ENCODE measurements at places on chromosomes 11 and 22. TPM values are rescaled to one million over a fixed set of nuclear protein-coding genes. Genes with fewer than 3 reads are reported as not detected.

- DNase-seq = no peak
Observed at GRCh38 chr11:10908215-10908951, 50.5 kb upstream of the ZBED5 start.

DNA sequence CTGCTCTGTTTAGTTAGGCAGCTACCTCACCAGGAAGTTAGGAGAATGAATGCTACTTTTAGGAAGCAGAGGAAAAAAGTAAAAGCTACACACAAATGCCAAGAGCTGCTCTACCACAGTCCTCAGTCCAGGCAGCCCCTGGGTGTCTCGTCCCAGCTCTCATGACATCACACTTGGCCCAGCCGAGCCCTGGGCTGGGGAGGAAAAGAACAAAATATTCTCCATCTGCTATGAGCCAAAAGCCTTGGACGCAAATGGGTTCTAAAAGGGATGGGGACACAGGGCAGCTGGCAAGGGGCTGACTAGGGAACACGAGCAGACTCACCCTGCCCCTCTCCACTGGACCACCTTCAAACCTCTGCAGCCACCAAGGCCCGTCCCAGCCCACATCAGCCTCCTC, 26.1 kb downstream of the TMEM184B start:
- no peak for DNase-seq

- no peak for DNase-seq
Observed at GRCh38 chr11:74680703-74681531, 50.3 kb downstream of the CHRDL2 start.

DNA sequence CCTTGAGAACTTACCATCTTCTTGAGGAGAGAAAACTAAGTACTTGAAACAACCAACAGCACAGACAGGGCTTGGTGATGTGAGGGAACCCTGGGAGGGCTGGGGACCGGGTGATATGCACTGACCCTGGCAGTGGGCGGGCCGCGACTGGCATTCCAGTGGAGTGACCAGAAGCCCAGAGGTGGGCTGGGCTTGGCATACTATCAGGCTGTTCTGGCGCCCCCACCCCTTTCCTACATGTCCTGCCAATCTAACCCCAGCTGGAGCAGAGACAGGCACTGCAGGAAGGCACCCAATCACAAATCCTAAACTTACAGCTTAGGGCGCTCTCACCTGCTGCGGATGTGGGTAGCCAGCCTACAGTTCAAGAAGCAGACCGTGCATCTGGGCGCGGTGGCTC, 54.0 kb upstream of the GCAT start:
- DNase-seq = no peak

GRCh38 chr11:61652135-61652534, 28.1 kb upstream of the DAGLA start:
- DNase-seq = no peak

DNA sequence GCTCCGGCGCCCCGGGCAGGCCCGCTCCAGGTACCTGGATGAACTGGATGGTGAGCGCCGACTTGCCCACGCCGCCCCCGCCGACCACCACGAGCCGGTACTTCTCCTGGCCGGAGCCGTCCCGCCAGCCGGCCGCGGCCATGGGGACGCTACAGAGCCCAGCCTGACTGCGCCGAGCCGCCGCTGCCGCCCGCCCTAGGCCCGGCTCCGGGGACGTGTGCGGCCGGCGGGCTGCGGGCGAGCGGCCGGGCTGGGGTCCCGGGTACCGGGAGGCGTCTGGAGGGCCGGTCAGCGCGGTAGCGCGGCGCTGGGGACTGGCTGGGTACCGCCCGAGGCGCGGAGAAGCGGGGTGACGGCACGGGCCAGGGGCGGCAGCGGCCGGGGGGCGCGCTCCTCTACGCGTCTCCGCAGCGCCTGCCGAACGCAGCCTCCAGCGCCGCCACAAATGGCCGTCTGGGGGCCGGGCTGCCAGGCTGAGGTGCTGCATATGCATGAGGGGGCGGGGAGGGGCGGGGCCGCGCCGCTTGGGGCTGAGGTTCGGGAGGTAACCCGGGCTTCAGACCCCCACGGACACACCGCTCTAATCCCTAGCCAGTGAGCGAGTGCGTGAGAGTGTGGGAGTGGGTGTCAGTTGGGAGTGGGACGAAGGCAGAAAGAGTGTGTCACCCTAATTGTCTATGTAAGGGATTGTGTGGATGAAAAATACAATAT, at the start of gene RRAS2:
Gene RRAS2 (minus strand): TSS at position 455 of the 711 bp plus-strand sequence. CDS start 313 bp downstream, at position 142.
- no peak for DNase-seq

DNA sequence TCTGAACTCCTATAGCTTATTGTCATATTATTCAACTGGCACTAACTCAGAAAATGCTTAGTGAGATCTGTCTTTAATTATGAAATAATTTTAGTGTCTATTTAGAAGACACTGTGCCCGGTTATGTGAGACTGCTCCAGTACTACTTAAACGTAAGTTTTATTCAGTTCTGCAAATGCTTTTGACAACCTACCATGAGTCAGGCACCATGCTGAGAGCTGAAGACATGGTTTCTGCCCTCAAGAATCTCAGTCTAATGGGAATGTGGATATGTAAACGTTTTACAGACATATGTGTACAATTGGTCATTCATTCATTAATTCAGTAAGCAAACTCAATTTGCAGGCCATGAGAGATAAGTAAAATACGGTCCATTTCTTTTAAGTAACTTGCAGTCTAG, 40.0 kb downstream of the DCUN1D5 start:
- DNase-seq = no peak

GRCh38 chr22:19406846-19407245, 24.7 kb downstream of the HIRA start:
- DNase-seq = no peak

DNA sequence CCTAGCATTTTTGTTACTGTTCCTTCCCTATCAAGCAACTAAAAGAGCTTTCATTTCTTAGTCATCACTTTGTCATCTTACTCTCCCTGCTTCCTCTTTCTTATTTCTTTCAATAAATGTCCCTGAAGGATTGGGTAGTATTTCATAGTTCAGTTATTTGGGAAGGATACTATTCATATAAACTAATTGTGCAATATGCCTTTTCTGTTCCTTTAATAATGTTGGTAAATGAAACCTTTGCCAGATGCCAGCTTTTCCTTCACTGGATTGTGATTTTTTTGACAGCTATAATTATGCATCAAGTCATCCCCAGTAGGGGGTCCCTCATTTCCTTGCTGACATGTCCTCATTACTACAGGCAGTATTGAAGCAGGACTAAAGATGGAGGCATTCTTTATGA, 101.7 kb downstream of the ATM start:
- DNase-seq = no peak

DNA sequence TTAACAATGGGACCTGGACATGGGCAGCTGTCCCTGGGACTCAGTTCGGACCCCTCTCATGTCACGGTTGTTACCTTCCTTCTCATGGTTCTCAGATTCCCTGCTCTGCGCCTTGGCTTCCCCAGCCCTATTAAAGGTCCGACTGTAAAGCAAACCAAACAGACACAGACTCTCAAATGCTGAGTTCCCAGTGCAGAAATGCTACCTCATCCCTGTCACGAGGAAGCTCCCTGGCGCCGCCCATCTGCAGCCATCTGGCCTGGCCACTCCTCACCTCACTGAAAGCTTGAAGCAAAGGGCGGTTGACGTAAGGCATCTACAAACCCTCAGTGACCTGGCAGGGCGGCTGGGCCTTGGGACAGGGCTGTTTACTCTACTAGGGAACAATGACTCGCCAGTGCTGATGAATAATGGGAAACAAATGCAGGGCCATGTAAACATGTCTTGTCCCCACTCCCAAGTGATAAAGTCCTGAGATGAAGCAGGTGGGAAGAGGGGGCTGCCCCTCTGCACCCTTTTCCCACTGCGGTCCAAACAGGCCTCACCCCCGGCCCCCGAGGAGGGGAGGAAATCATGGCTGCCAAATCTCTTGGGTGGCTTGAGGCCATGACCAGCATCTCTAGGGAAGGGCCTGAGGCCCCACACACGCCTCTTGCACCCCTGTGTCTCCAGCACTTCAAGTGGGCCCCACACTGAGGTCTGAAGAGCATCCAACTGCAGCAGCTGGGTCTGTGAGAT, 49.3 kb downstream of the SCUBE1 start:
- DNase-seq = no peak

DNA sequence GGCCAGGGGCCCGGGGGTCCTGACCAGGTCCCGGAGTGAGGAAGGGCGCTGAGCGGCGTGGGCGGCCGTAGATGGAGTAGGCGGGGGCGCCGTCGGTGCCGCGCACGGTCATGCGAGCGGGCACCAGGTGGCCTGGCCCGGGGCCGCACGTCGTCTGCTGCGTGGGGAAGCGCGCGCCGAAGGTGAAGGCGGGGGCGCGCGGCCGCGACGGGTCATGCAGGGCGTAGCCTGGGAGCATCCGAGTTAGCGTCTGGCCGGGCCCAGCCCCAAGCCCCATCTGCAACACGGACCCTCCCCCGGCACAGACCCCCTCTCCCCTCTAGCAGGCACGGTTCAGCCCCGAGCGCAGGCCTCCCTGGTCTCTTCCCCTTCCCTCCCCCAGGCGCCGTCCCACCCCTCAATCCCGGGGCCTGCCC, 1.7 kb upstream of the TYMP start:
- no peak for DNase-seq

DNA sequence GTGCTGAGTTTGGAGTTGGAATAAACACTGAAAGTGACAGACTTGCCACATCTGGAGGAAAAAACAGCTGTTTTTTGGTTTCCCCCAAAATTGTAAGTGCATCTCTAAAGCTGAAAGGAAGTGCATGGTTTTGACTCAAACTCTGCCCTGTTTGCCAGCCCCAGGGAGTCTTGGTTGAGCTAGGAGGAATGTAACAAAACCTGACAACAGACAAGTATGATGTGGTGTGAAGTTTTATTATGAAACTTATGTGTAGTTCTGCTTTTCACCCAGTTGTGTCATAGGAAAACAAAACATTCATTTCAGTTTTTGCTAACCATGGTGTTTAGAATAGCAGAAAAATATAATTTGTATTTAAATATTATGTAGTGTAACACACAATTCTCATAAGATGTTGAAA, 31.7 kb upstream of the PDE3B start:
- no peak for DNase-seq

- no peak for DNase-seq
Observed at GRCh38 chr22:29734406-29734805, 14.6 kb downstream of the CABP7 start.

DNA sequence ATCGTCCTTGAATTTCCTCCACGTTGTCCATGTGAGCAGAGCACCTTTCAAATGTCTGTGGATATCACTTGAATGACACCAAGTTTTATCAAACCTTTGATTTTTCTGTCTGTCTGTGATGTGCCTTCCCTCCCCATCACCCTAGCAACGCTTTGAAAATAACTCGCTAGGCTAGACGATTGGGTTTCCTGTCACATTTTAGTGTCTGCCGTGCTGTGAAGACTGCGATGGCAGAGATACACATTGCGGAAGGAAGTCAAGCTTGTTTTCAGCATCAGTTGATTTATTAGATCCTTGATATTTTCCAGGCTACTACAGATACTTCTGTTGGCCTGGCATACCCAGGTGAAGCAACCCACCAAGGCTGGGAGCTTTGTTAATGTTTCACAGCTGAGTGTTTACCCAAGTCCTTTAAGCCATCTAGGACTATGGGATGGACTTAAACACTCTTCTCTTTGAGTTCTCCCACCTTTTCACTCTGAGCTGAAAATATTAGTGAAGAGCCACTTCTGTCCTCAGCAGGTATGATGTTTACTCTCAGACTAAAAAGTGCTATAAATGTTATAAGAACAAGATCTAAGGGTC, 93.6 kb upstream of the CD44 start:
- DNase-seq = no peak

Gene CSKMT
- total RNA-seq = 2.5 TPM

Gene LRRC75B
- total RNA-seq = 12.2 TPM

Gene LRP4
- 7.5 TPM for total RNA-seq

Gene SYT12
- 0.18 TPM for total RNA-seq

Gene PLAAT5
- total RNA-seq = not detected

Gene TRIM29
- total RNA-seq = not detected

Gene CTSW
- not detected for total RNA-seq

Gene BCO2
- total RNA-seq = 1.3 TPM

Data from glomerular endothelial cell (primary cell).